ENCODE measurements at places on chromosomes 11 and 22.

DNA sequence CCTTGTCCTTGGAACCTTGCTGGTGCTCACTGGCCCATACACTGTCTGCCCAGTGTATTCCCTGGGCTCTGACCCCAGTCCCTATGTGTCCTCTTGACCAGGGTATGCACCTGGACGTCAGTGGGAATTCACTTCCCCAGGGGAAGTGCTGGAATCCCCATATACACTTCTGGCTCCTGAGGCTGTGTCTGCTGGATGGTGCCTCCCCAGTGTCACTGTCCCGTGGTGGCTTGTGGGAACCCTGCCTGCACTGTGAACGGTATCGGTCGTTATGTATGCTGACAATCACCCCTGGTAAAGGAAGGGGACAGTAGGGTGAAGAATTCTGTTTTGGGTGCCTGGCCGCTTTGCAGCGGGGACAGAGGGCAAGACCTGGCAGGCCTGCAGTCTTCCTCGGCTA is 95.9 kb downstream of the RRM1 start:
- H3K4me1 ChIP-seq = no peaks in the 10 kb centered on the region
- H3K27me3 ChIP-seq = no peaks in the 10 kb centered on the region
- H3K36me3 ChIP-seq = no peaks in the 10 kb centered on the region

GRCh38 chr11:21628641-21629040 is 564.2 kb upstream of the ANO5 start:
- no peaks in the 10 kb centered on the region for H3K27me3 ChIP-seq
- H3K4me1 ChIP-seq = no peaks in the 10 kb centered on the region
- DNase-seq = no peak
- H3K4me3 ChIP-seq = no peak overlapping the region
- no peaks in the 10 kb centered on the region for H3K36me3 ChIP-seq

DNA sequence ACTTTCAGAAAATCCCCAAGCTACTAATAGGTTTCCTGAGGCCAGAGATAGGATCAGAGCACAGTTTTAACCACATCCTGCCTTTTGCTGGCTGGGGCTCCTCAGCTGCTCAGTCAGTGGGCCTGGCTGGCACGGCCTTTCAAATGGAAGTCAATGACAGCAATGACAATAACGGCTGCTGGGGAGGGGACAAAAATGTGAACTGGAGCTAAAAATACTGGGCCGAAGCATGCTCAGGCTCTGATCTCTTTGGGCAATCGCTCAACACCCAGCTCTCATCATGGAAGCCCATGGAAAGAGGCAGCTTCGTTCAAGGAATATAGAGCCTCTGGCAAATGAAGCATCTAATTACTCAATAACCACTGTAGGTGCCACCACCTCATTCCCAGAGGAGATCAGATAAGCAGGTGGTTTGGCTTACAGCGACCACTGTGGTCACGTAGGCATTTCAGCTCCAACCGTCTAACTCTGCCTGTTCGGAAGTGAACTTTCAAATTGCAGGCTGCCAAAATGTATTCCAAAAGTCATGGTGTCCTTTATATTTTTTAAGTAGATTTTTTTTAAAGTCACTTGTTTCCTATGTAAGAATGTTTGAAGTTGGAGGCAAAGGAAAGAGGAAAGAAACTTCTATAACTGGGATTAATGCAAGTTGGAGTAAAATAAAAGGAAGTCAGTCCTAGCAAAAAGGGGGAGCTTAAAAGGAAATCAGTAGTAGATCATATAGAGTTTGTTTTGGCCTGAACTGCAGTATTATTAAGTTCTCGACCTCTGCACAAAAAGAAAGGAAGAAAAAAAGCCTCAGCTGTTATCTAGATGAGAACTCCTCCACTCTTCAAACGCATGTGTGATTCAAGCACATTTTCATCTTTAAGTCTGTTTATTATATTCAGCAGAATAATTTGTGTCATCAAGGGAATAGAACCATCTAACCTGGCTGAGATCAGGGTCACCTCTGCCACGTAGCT is 14.1 kb downstream of the WT1 start:
- no peak overlapping the region for H3K4me3 ChIP-seq
- DNase-seq = no peak
- H3K4me1 ChIP-seq = no peaks in the 10 kb centered on the region

- peaks cover 1% of the 10 kb centered on the region for H3K36me3 ChIP-seq
- H3K4me1 ChIP-seq = peaks cover 20% of the 10 kb centered on the region
- no peaks in the 10 kb centered on the region for H3K27me3 ChIP-seq
- DNase-seq = peak; percentile 32
- H3K4me3 ChIP-seq = peak overlapping the region; percentile 62
- no peak overlapping the region for H3K27ac ChIP-seq
Measured at GRCh38 chr22:46538814-46539160, 1.4 kb upstream of the CELSR1 start.

All from Caco-2 (cell line).